Fibroblast of mammary gland (primary cell): ENCODE measurements at places on chromosomes 11 and 22.

- DNase-seq = no peak
These were observed 6.7 kb upstream of the TAGLN start for GRCh38 chr11:117192401-117192875.

- DNase-seq = no peak
These were observed 62.2 kb downstream of the RSF1 start for GRCh38 chr11:77758331-77758730.

GRCh38 chr22:43039800-43040199 is 24.9 kb upstream of the PACSIN2 start:
- DNase-seq = no peak

DNA sequence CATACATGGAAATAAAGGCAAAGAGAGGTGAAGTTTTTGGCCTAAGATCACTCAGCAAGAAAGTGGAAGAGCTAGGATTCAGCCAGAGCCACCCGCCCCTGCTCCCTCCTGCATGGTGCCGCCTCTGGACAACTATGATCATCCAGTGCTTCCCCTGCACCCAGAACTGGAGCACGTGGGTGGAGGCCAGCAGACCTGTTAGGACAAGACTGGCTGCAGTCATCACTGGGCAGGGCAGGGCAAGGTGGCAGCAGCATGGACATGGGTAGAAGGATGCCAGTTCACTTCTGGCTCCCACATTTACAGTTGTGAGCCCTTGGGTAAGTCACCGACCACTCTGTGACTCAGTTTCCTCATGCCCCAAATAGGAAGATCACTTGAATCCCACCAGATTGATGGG is 131.0 kb downstream of the FBXO7 start:
- DNase-seq = no peak

GRCh38 chr11:8018484-8019313 is 31.6 kb downstream of the EIF3F start:
- peak; percentile 70 for DNase-seq

- no peak for DNase-seq
These were observed 25.8 kb upstream of the PPARA start for GRCh38 chr22:46124383-46125144.

- DNase-seq = no peak
These were observed 240.9 kb upstream of the CADM1 start for GRCh38 chr11:115745066-115745465.

GRCh38 chr22:30864441-30865420 is 103.8 kb downstream of the MORC2 start:
- DNase-seq = no peak

DNA sequence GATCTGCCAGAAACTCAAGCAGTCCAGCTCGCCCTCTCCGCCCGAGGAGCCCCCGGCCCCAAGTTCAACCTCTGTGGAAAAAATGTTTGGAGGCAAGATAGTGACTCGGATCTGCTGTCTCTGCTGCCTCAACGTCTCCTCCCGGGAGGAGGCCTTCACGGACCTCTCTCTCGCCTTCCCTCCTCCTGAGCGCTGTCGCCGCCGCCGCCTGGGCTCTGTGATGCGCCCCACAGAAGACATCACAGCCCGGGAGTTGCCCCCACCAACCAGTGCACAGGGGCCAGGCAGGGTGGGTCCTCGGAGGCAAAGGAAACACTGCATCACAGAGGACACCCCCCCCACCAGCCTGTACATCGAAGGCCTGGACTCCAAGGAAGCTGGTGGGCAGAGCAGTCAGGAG is 20.8 kb downstream of the USP35 start:
- DNase-seq = no peak

DNA sequence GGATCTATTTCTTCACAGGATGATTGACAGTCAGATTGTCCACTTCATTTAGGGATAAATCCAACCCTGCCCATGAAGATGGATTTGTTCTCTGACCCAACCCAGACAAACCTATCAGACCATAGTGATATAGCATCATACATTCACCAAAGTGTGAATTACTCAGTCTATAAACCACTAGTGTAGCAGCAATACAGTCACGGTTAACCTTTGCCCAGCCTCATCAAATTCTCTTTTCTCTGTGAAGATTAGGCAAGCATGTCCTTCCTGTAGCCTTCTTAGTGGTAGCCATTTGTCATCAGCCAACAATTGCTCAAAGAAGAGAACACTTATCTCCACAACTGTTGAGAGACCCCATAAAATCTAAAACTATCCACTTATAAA is 14.4 kb upstream of the BIRC2 start:
- DNase-seq = peak; percentile 35

DNA sequence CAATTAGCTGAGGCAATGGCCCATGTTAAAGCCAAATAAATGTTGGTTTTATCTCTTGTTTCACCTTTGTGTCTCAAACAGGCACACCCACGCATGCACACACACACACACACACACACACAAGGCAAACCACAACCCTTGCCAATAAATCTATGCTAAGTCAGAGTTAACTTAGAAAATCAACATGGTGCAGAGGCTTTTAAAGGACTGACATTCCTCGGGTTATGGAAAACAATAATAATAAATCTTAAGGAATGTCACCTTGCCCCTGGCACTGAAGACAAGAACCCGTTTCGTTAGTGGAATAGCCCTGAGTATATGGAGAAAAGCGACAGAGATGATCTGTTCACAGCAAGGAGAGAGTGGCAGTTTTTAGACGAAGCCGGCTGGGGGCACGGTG is 326.3 kb downstream of the NTM start:
- DNase-seq = no peak

- DNase-seq = peak; percentile 32
These were observed 44.2 kb upstream of the TTLL12 start for GRCh38 chr22:43230971-43231723.

DNA sequence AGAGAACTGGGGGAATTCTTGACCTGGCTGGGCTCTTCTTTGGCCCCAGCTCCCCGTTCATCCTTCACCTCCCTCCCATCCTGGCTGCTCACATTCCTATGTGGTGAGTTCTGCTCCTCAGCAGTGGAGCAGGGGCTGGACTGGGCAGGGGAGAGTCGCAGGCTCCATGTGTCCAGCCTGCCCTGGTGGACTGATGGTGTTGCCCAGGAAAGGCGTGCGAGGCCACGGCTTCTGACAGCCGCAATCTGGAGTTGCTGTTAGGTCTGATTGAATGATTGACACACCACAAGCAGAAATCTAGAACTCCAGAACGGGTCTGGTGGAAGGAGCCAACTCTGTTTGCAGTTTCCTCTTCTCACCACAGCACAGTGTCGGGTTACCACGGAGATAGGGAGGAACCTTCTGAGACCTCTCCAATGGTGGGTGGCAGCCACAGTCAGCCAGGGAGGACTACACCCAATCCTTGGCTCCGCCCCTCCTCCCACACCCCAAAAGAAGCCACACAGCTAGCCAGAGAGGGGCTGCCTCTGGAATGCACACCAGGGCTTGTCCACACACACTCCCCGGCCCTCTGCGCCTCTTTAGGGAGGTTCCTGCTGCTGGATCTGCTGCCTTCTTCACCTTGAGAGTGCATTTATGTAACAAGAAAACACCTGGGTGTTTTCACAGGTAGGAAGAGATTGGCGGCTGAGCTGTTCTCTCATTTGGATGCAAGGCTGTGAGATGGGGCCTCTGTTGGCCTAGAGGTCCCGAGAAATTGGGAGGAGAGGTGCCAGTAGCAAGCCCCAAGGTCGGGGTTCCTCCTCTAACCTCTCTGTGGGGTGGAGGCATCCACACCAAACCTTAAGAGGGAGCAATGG is 56.4 kb upstream of the CD44 start:
- peak; percentile 81 for DNase-seq

DNA sequence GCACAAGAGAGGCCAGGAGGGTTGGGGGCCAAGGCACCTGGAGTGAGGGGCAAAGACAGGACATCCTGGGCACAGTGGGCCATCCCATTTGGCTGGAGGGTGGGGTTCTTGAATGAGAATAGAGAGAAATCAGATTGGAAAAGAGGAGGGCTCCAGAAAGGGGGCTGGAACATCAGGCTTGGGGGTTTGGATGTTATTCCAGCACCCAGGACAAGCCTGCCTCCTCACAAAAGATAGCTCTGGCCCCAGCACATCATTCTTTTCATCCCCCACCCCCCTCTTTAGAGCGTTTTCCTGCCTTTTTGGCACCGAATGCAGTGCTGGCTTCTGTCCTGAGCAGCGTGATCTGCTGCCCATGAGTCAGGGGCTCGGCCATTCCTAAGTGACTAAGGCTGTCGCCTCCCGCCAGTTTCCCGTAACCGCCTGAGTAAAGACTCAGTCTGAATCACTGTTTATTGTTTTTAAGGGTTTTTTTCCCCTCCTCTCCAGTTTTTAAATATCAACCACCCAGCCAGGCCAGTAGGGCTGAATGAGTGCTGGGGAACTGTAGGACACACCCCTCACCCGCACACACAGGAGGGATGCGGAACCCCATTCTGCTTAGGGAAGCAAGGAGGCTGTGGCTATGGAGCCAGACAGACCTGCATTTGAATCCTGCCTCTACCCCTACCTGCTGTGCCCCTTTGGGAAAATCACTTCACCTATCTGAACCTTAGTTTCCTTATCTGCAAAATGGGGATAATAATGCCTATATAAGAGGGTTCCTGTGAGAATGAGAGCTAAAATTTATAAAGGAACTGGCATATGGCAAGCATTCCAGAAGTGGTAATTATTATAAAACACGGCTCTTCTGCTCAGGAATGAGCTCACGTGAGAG is 32.4 kb upstream of the NAV2 start:
- peak; percentile 99 for DNase-seq

GRCh38 chr11:20417771-20418170 is 30.3 kb downstream of the PRMT3 start:
- DNase-seq = no peak

- peak; percentile 35 for DNase-seq
These were observed 22.6 kb upstream of the RCN1 start for GRCh38 chr11:32068134-32068870.

GRCh38 chr11:33722590-33723234 is 13.5 kb downstream of the CD59 start:
- DNase-seq = peak; percentile 89

DNA sequence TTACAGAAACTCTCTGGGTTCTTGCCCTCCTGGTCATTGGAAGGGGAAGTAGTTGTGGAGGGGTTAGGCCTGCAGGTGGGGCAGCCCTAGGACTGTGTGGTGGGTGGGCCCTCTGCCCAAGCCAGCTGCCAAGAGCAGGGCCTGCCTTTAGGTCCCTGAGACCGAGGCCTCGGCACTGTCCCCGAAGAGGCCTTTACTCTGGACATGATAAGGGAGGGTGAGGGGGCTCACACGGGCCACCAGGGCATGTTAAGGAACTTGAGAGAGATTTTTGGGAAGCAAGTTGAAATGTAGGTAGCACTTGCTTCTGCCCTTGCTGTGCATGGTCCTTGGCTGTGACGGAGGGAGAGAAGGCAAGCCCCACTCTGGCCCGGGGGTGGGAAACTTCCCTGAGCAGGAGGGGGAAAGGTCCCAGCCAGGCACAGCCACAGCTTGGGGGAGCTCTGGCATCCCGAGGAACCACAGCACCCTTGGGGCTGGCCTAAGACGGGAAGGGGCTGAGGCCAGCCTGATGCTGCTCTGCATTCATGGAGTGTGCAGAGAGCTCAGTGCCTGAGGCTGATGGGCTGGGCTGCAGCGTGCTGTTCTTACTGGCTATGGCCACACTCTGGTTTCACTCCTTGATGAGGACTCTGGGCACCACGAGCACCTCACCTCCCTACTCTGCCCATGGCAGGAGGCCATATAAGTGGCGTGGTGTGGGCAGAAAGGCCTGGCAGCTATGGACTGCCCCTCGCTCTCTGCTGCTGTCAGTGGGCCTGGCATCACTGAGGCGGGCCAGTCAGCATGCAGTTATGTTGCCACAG is 7.8 kb upstream of the RANBP1 start:
- DNase-seq = no peak

GRCh38 chr11:45056529-45056928 is 89.9 kb upstream of the PRDM11 start:
- DNase-seq = no peak

GRCh38 chr11:78533399-78533798 is 41.3 kb downstream of the NARS2 start:
- no peak for DNase-seq

GRCh38 chr11:68825571-68825970 is 16.1 kb downstream of the CPT1A start:
- no peak for DNase-seq

GRCh38 chr11:17431139-17431538 is 42.7 kb upstream of the KCNJ11 start:
- peak; percentile 2 for DNase-seq

DNA sequence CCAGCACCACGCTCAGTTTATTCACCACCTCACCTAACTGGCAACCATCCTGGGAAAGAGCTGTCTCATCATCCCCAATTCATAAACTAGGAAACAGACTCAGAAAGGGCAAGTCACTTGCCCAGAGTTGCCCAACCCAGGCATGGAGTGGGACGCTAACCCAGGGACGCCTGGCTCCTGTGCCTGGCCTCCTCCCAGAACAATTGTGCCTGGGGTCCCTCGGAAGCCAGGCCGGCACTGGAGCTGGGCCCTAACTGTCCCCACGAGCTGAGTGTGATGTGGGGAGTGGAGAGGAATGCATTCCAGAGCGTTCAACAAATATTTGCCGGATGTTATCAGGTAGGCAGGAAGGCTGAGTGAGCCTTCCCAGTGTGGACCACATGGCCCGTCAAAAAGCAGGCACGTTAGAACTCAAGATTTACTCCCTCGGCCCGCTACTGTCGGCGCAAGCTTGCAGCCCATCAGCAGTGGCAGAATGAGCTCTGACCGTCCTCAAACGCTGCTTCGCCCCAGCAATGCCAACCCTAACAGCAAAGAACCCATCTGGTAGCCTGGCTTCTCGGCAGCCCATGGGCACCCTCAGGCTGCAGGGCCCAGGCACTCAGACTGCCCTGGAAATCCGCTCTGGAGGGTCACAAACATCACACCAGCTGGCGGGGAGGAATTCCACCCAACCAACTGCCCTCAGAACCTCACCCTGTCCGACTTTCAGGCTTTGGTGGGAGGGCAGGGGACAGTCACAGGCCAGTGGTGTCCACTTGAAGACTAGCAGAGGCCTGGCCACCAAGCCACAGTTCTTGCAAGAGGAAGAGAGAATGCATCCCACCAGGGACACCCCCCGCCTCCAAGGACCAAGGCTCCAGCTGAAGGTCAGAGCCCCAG is 35.6 kb downstream of the MYH9 start:
- peak; percentile 85 for DNase-seq

GRCh38 chr22:37726241-37726887 is 29.5 kb downstream of the TRIOBP start:
- peak; percentile 70 for DNase-seq

GRCh38 chr11:28476864-28477263 is 368.7 kb downstream of the METTL15 start:
- DNase-seq = no peak

- peak; percentile 57 for DNase-seq
These were observed 27.8 kb upstream of the PPARA start for GRCh38 chr22:46122511-46122971.

DNA sequence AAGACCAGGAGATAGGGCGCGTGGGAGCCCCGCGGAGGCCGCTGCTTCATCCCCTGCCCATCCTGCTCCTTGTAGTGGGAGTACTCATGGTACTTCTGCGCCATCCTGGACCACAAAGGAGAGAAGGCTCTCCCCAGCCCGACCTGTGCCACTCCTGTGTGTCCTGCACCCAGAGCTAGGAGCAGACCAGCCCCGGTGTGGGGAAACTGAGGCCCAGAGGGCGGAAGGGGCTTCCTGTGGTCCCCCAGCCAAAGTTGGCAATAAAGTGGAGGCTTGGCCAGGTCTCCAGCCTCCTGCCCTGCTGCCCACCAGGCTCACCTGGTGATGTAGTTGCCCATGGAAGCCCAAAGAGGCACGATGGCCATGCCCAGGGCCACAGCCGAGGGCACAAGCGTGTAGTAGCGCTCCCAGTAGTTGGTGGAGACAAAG is 4.7 kb downstream of the UNC93B1 start:
- no peak for DNase-seq
